ENCODE measurements at places on chromosomes 4 and X. TPM values are rescaled to one million over a fixed set of nuclear protein-coding genes. Genes with fewer than 3 reads are reported as not detected.

DNA sequence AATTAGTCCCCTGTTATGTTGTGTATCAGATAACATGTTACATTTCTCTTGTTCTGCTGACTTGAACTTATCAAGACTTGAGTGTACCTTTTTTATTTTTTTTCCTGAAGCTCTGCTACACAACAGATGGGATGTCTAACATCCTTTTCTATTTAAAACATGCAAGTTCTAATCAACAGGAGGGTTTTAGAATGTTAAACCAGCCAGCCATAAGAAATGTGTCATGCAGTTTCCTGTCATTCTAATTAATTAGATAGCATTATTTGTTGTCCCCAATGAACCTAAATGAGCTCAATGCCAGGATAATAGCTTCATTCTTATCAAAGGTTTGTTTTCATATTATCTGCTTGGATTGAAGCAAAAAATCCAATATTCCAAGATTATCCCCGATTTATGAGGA, 958.2 kb downstream of the PCDH7 start:
- H3K36me3 ChIP-seq = no peaks in the 10 kb centered on the region
- H3K27ac ChIP-seq = no peak overlapping the region
- H3K4me1 ChIP-seq = no peaks in the 10 kb centered on the region
- H3K27me3 ChIP-seq = no peaks in the 10 kb centered on the region
- no peak overlapping the region for H3K4me3 ChIP-seq

DNA sequence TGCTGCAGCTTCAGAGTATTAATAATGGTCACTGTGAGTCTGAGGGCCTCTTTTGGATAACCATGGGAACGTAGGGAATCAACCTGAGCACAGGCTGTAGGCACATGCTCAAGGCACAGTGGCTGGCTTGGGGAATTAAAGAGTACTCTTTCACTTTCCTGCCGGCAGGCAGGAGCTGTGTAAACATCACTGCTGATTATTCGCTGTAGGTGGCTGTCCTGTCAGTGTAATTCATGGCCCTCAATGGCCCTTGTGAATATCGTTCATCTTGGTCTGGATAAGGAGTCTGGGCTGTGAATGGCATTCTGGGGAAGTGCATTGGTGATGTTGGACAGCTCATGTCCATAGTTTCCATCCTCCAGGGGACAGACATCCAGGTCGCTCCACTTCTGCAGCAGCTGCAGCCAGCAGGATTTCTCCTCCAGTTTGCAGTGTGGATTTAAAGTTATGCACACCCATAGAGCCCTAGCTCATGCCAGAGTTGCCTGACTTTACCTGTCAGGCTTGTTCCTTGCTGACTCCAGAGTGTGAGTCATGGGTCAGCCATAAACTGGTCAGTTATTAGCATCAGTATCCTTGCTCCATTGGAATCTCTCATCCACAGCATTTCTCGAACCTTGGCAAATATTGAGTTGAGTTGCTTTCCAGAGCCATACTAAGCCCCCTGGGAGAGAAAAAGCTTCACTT, 43.0 kb downstream of the C4orf33 start:
- DNase-seq = no peak
- H3K4me3 ChIP-seq = no peak overlapping the region
- H3K36me3 ChIP-seq = no peaks in the 10 kb centered on the region
- H3K4me1 ChIP-seq = no peaks in the 10 kb centered on the region
- H3K27me3 ChIP-seq = no peaks in the 10 kb centered on the region

The RGN gene
- total RNA-seq = 23.8 TPM

- no peak overlapping the region for H3K4me3 ChIP-seq
- no peaks in the 10 kb centered on the region for H3K27me3 ChIP-seq
- no peak overlapping the region for H3K27ac ChIP-seq
- H3K36me3 ChIP-seq = peaks cover 7% of the 10 kb centered on the region
- peak; percentile 7 for DNase-seq
Observed at GRCh38 chr4:4426511-4427120, 39.7 kb downstream of the NSG1 start.

The STBD1 gene
- total RNA-seq = 10.8 TPM

GRCh38 chr4:119794113-119794512, 165.5 kb upstream of the PDE5A start:
- no peak overlapping the region for H3K27ac ChIP-seq
- H3K4me3 ChIP-seq = no peak overlapping the region
- no peaks in the 10 kb centered on the region for H3K4me1 ChIP-seq
- no peak for DNase-seq
- no peaks in the 10 kb centered on the region for H3K36me3 ChIP-seq
- H3K27me3 ChIP-seq = no peaks in the 10 kb centered on the region

GRCh38 chrX:9906919-9907318, 60.2 kb upstream of the CLDN34 start:
- no peaks in the 10 kb centered on the region for H3K27me3 ChIP-seq
- H3K27ac ChIP-seq = no peak overlapping the region
- peaks cover 7% of the 10 kb centered on the region for H3K4me1 ChIP-seq
- H3K36me3 ChIP-seq = no peaks in the 10 kb centered on the region
- H3K4me3 ChIP-seq = no peak overlapping the region
- no peak for DNase-seq

GRCh38 chrX:154800478-154801210, 4.6 kb downstream of the MPP1 start:
- H3K27ac ChIP-seq = no peak overlapping the region
- no peaks in the 10 kb centered on the region for H3K36me3 ChIP-seq
- H3K27me3 ChIP-seq = no peaks in the 10 kb centered on the region
- H3K4me1 ChIP-seq = peaks cover 2% of the 10 kb centered on the region
- no peak for DNase-seq

DNA sequence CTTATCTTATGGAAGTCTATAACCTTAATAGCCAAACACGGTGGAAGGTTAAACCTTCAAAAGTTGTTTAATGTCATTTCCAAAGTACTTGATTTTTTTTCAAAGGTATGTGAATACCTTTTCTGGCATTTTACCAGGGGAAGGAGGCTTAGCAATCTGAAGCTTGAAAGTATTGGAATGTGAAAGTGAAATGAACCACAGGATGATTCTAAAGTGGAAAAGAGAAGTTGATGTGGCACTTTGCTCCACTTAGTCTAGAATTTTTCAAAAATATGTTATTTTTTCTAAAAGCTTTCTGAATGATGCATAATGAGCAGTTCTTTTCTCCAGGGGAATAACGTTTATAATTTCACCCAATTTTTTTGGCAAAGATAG, 19.2 kb downstream of the PI4K2B start:
- no peak overlapping the region for H3K27ac ChIP-seq
- H3K4me1 ChIP-seq = no peaks in the 10 kb centered on the region
- no peaks in the 10 kb centered on the region for H3K27me3 ChIP-seq
- H3K36me3 ChIP-seq = no peaks in the 10 kb centered on the region
- no peak for DNase-seq
- no peak overlapping the region for H3K4me3 ChIP-seq

DNA sequence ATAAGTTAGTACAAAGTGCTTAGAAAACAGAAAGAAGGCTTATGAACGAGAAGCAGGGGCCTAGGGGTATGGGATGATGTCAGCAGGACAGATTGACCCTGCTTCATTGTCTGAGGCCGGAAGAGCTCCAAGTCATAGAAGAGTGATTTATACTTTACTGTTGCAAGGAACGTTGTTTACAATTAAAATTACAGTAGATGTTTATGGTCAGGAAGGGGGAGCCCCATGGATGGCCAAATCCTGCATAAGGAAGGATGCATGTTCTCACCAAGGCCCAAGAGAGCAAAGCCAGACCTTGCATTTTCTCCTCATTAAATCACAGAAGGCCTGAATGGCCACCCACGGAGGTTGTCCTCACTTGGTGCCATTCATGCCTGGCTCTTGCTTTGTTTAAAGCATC, 115.3 kb downstream of the LDB2 start:
- H3K27me3 ChIP-seq = no peaks in the 10 kb centered on the region
- no peak overlapping the region for H3K27ac ChIP-seq
- H3K4me1 ChIP-seq = peaks cover 9% of the 10 kb centered on the region
- no peak overlapping the region for H3K4me3 ChIP-seq
- peak; percentile 40 for DNase-seq
- no peaks in the 10 kb centered on the region for H3K36me3 ChIP-seq

GRCh38 chr4:98242538-98242937, 18.6 kb upstream of the RAP1GDS1 start:
- no peaks in the 10 kb centered on the region for H3K36me3 ChIP-seq
- no peak for DNase-seq
- H3K4me1 ChIP-seq = no peaks in the 10 kb centered on the region
- no peaks in the 10 kb centered on the region for H3K27me3 ChIP-seq
- no peak overlapping the region for H3K27ac ChIP-seq
- H3K4me3 ChIP-seq = no peak overlapping the region

- no peaks in the 10 kb centered on the region for H3K4me1 ChIP-seq
- H3K27me3 ChIP-seq = no peaks in the 10 kb centered on the region
- no peak overlapping the region for H3K27ac ChIP-seq
- peak; percentile 89 for DNase-seq
- H3K36me3 ChIP-seq = no peaks in the 10 kb centered on the region
Observed at GRCh38 chr4:150569384-150569987, 12.5 kb upstream of the MAB21L2 start.

The FANCB gene
- total RNA-seq = 6.4 TPM

DNA sequence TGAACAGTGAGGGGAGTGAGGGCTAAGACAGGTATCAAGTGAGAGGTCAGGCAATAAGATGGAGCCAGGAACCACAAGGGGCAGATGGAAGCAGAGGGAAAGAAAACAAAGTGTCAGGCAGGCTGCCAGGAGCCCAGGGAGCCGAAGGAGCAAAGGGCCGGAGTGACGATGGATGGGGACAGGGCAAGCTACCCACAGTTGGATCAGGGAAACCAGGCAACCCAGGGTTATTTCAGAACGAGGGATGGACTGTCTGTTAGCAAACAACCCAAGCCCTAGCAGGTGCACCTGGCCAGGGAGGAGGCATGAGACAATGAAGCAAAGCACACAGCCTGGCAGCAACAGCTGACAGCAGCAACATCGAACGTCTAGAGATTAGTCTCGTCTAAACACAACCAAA, 39.2 kb downstream of the SEL1L3 start:
- peaks cover 2% of the 10 kb centered on the region for H3K4me1 ChIP-seq
- no peak overlapping the region for H3K4me3 ChIP-seq
- H3K36me3 ChIP-seq = no peaks in the 10 kb centered on the region
- H3K27ac ChIP-seq = no peak overlapping the region
- no peaks in the 10 kb centered on the region for H3K27me3 ChIP-seq

- no peaks in the 10 kb centered on the region for H3K36me3 ChIP-seq
- no peak for DNase-seq
- H3K27me3 ChIP-seq = no peaks in the 10 kb centered on the region
- no peak overlapping the region for H3K27ac ChIP-seq
- no peak overlapping the region for H3K4me3 ChIP-seq
Observed at GRCh38 chr4:11565899-11566298, 137.2 kb upstream of the HS3ST1 start.

DNA sequence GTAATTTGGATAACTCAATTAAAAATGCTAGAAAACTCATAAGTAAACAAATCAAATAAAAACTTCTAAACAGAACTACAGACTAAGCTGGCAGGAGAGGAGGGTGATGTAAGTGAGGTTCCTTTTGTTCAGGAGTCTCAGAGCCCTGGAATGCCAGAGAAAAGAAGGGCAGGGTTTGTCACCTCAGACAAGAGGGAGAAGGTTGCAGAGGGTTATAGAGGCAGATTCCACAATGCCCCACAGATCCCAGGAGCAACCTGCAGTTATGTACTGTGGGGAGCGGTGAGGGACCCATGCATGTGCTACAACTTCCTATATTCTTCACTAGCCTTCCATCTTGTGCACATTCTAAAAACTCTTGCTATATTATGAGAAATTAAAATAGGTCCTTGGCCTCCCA, 129.7 kb downstream of the CFAP299 start:
- no peak overlapping the region for H3K27ac ChIP-seq
- H3K4me1 ChIP-seq = no peaks in the 10 kb centered on the region
- no peak overlapping the region for H3K4me3 ChIP-seq
- no peaks in the 10 kb centered on the region for H3K36me3 ChIP-seq

- H3K4me1 ChIP-seq = peaks cover 7% of the 10 kb centered on the region
- H3K4me3 ChIP-seq = no peak overlapping the region
- no peak overlapping the region for H3K27ac ChIP-seq
- DNase-seq = no peak
Observed at GRCh38 chr4:106367072-106367471, 1.5 kb downstream of the GIMD1 start.

DNA sequence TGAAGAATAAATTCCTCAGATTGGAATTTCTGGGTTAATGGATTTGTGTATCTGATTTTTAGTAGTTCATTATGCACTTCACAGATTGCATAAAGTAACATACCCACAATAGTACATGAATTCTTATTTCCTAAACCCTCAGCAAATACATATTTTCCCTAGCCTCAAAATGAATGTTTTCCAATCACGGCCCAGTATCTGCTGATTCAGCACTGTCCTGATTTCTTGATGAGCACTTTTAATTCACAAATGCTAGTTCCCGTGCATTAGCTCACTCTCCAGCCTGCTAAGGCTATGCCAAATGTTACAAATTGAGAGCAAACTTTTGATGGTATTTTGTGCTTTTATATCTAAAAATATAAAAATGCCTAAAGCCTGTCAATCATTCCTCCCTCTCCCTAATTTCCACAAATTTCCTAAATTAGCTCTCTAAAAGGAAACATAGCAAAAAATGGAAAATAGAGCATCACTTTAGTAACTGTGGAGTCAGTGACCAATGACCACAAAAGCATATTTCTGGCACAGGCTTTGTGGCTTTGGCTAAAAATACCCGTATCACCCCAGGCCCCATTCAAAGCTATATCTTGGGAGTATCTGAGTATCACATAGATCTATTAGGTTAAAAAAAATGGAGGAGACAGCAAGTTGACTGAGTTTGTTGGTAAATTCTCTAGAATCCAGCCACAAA, 75.5 kb downstream of the NAF1 start:
- no peak overlapping the region for H3K27ac ChIP-seq
- H3K36me3 ChIP-seq = no peaks in the 10 kb centered on the region
- H3K4me1 ChIP-seq = no peaks in the 10 kb centered on the region

The ARR3 gene
- total RNA-seq = not detected

GRCh38 chrX:102866981-102867656, 70.0 kb upstream of the RAB40AL start:
- no peak for DNase-seq
- H3K36me3 ChIP-seq = no peaks in the 10 kb centered on the region
- H3K27ac ChIP-seq = no peak overlapping the region
- H3K4me1 ChIP-seq = no peaks in the 10 kb centered on the region

DNA sequence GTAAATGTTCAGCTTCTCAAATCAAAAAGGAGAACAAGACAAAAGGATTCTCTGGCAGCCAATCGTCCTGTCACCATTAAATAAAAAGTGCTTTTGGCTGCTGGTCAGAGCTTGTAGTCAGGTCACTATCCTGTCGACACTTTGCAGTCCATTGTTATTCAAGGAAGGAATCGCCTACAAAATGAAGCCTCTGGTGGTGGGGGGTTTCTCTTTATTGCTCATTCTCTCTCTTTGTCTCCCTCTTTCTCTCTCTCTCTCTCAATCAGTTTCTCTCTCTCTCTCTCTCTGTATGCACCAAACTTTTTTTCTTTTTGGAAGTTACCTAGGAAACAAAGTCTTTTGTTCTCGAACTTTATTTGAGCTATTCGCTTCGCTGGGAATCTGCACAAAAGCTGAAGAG, 17.6 kb upstream of the SCML1 start:
- no peak for DNase-seq
- no peaks in the 10 kb centered on the region for H3K4me1 ChIP-seq
- no peaks in the 10 kb centered on the region for H3K36me3 ChIP-seq

The SYP gene
- 0.17 TPM for total RNA-seq

The GAGE1 gene
- total RNA-seq = not detected

All from fibroblast of lung (primary cell).